Activated naive CD8-positive, alpha-beta T cell treated with anti-CD3 and anti-CD28 coated beads, Interleukin-2, amount 10 ng/mL, durations not matched to agents 7 days and 5 days (primary cell): ENCODE measurements at places on chromosomes 13 and 19. TPM values are rescaled to one million over a fixed set of nuclear protein-coding genes. Genes with fewer than 3 reads are reported as not detected.

The ALOX5AP gene
- 61.3 TPM for total RNA-seq

GRCh38 chr19:57437931-57438330 is 2.8 kb downstream of the ZNF749 start:
- DNase-seq, result no peak
- H3K27ac ChIP-seq, result no peak overlapping the region
- H3K36me3 ChIP-seq, result peaks cover 58% of the 10 kb centered on the region
- H3K27me3 ChIP-seq, result no peaks in the 10 kb centered on the region

- H3K36me3 ChIP-seq, result no peaks in the 10 kb centered on the region
- H3K4me3 ChIP-seq, result no peak overlapping the region
- peaks cover 19% of the 10 kb centered on the region for H3K4me1 ChIP-seq
- no peak for DNase-seq
- peaks cover 4% of the 10 kb centered on the region for H3K27me3 ChIP-seq
- peak overlapping the region; percentile 15 for H3K27ac ChIP-seq
These were observed 55.1 kb downstream of the CDADC1 start for GRCh38 chr13:49302817-49303216.

DNA sequence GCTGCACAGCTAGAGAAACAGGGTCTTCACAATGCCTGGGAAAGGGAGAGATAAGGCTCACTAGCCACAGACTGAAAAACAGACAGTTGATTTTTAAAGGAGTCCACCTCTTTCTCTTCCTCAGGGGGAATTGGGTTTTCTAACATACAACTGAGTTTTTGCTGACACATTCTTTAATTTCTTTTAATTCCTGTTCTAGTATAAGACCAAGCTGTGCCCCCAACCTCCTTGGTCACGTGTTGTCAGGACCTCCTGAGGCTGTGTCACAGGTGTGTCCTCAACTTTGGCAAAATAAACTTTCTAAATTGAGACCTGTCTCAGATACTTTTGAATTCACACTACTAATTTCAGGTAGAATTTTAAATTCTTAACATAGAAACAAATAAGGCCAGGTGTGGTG is 12.1 kb upstream of the ZNF492 start:
- DNase-seq, result no peak
- no peaks in the 10 kb centered on the region for H3K27me3 ChIP-seq
- no peaks in the 10 kb centered on the region for H3K36me3 ChIP-seq
- H3K27ac ChIP-seq, result no peak overlapping the region
- no peak overlapping the region for H3K4me3 ChIP-seq

DNA sequence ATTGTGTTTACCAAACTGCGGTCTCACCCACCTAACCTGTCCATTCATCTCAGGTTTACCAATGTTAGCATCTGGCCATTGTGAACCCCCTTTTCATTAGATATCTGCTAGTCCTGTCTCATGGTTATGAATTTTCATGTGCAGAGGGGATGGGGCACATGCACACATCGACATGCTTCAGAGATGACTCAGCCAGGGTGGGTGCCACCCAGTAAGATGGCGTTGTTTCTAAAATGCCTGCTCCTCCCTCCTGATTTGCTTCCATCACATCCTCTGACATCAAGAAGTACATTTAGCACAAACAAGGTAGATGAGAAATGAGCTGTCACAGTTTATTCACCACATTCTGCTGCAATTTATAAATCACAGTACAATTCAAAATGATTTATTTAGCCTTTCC is 51.3 kb downstream of the GPALPP1 start:
- H3K27me3 ChIP-seq, result peaks cover 4% of the 10 kb centered on the region
- no peak for DNase-seq
- no peaks in the 10 kb centered on the region for H3K4me1 ChIP-seq
- no peak overlapping the region for H3K27ac ChIP-seq
- H3K36me3 ChIP-seq, result no peaks in the 10 kb centered on the region

- no peak for DNase-seq
- H3K4me3 ChIP-seq, result no peak overlapping the region
- no peaks in the 10 kb centered on the region for H3K36me3 ChIP-seq
- H3K27me3 ChIP-seq, result peaks cover 34% of the 10 kb centered on the region
- H3K4me1 ChIP-seq, result peaks cover 4% of the 10 kb centered on the region
These were observed 40.5 kb upstream of the GAS6 start for GRCh38 chr13:113904411-113904810.

GRCh38 chr13:31046711-31047279 is 114.3 kb downstream of the TEX26 start:
- DNase-seq, result no peak
- H3K4me1 ChIP-seq, result peaks cover 45% of the 10 kb centered on the region
- H3K27ac ChIP-seq, result no peak overlapping the region
- peaks cover 27% of the 10 kb centered on the region for H3K27me3 ChIP-seq

The SLITRK5 gene
- not detected for total RNA-seq

- H3K36me3 ChIP-seq, result no peaks in the 10 kb centered on the region
- H3K4me3 ChIP-seq, result no peak overlapping the region
- no peak for DNase-seq
- no peaks in the 10 kb centered on the region for H3K27me3 ChIP-seq
These were observed 448.2 kb downstream of the LIG4 start for GRCh38 chr13:107767119-107767518.

DNA sequence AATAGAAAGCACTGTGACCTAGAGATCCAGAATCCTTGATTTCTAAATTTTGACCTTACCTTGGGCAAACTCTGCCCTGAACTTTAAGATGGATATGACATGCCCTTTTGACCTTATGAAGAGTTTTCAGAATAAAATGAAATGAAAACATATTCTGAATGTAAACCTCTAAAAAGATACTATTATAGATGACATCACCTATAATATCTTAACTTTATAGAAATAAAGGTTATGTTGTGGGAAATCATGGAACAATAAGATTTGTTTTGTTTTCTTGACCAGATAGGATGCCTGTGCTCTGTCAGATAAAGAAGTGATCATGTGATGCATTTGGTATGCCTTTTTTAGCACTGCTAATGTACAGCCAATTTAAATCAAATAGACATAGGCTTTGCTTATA is 13.1 kb upstream of the LPAR6 start:
- no peak for DNase-seq
- no peak overlapping the region for H3K27ac ChIP-seq
- H3K4me3 ChIP-seq, result no peak overlapping the region
- H3K36me3 ChIP-seq, result peaks cover 40% of the 10 kb centered on the region
- peaks cover 12% of the 10 kb centered on the region for H3K4me1 ChIP-seq
- no peaks in the 10 kb centered on the region for H3K27me3 ChIP-seq

DNA sequence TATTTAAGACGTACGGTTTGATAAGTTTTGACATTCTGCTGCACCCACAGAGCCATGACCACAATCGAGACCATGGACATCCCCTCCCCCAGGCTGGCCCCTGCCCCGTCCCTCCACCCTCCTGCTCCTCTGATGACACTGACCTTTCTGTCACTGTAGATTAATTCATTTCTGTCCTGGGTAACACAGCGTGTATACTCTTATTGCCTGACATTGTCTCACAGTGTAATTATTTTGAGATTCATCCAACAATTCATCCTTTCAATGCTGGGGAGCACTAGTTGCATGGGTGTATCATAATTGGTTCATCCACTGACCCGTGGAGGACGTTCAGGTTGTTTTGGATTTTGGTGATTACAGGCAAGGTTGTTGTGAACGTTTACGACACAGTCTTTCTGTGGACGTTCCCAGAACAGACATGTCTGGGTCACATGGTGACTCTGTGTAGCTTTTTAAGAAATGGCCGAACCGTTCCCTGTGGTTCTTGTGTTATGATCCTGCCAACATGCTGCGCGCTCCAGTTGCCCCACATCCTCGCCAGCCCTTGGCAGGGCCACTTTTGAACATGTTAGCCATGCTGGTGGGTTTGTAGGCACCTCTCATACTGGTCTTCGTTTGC is 41.9 kb downstream of the C13orf46 start:
- H3K27ac ChIP-seq, result no peak overlapping the region
- peaks cover 30% of the 10 kb centered on the region for H3K27me3 ChIP-seq
- peak; percentile 10 for DNase-seq
- no peaks in the 10 kb centered on the region for H3K36me3 ChIP-seq
- H3K4me1 ChIP-seq, result peaks cover 9% of the 10 kb centered on the region

- peak; percentile 25 for DNase-seq
- H3K27ac ChIP-seq, result no peak overlapping the region
- H3K36me3 ChIP-seq, result peaks cover 3% of the 10 kb centered on the region
- peaks cover 1% of the 10 kb centered on the region for H3K27me3 ChIP-seq
- peaks cover 4% of the 10 kb centered on the region for H3K4me1 ChIP-seq
These were observed 4.3 kb downstream of the GRK1 start for GRCh38 chr13:113671066-113672001.

The CACNA1A gene
- total RNA-seq, result 0.94 TPM
